ENCODE measurements at places on chromosomes 3 and 15.

- H3K4me3 ChIP-seq: no peak overlapping the region
- no peak overlapping the region for H3K27ac ChIP-seq
- DNase-seq: no peak
- H3K4me1 ChIP-seq: peaks cover 3% of the 10 kb centered on the region
- H3K36me3 ChIP-seq: no peaks in the 10 kb centered on the region
- H3K27me3 ChIP-seq: peaks cover 12% of the 10 kb centered on the region
These were observed 3.0 kb downstream of the MYL3 start for GRCh38 chr3:46860017-46860809.

DNA sequence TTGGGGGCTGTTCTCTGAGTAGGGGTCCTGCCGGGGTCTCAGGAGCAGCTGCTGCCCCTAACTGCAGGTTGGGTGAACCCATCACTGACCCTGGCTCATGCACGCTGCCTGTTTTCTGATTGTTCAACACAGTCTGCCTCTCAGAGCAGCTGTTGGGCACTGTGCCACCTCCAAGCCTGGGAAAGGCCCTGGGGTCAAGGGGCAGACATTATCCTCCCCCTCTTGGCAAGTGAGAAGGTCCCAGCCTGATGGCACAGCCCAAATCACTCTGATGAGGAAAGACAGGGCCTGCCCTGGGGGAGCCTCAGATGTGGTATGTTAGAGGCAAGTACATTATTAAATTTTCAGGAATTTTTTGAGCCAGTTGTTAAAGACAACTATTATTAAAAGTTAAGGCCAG lies 14.1 kb upstream of the GNAT1 start:
- no peak overlapping the region for H3K4me3 ChIP-seq
- no peaks in the 10 kb centered on the region for H3K27me3 ChIP-seq
- no peak overlapping the region for H3K27ac ChIP-seq
- H3K36me3 ChIP-seq: no peaks in the 10 kb centered on the region
- peak; percentile 34 for DNase-seq
- no peaks in the 10 kb centered on the region for H3K4me1 ChIP-seq

GRCh38 chr3:98954242-98954641 lies 52.7 kb upstream of the DCBLD2 start:
- H3K4me1 ChIP-seq: peaks cover 2% of the 10 kb centered on the region
- H3K36me3 ChIP-seq: no peaks in the 10 kb centered on the region
- H3K27me3 ChIP-seq: no peaks in the 10 kb centered on the region
- no peak overlapping the region for H3K4me3 ChIP-seq
- no peak overlapping the region for H3K27ac ChIP-seq
- DNase-seq: peak; percentile 57

DNA sequence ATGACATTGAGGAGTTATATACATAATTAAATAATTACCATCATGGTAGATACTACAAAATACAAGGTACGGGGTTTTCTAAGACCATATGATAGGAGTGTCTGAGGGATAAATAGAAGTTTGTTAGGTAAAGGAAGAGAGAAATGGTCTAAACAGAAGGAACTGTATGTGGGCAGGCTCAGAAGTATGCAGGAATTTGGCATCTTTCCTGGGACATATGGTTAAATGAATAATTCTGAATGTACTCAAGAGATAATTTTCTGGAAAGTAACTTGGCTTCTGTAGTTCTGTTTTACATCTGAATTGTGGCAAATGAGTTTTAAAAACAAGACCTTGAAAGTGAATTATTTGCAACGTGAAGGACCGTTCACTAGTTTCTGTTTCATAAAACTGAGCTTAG lies 17.5 kb downstream of the LMCD1 start:
- DNase-seq: peak; percentile 88
- no peak overlapping the region for H3K4me3 ChIP-seq

- H3K27me3 ChIP-seq: no peaks in the 10 kb centered on the region
- no peaks in the 10 kb centered on the region for H3K4me1 ChIP-seq
- no peaks in the 10 kb centered on the region for H3K36me3 ChIP-seq
These were observed 55.1 kb downstream of the EXOG start for GRCh38 chr3:38551026-38551832.

GRCh38 chr3:182682263-182683241 lies 110.8 kb upstream of the ATP11B start:
- no peaks in the 10 kb centered on the region for H3K36me3 ChIP-seq
- H3K4me1 ChIP-seq: no peaks in the 10 kb centered on the region
- H3K27ac ChIP-seq: no peak overlapping the region
- H3K4me3 ChIP-seq: peak overlapping the region; percentile 54
- peaks cover 4% of the 10 kb centered on the region for H3K27me3 ChIP-seq

Measured in fibroblast of lung (primary cell).